Large intestine (tissue), 12 donors: ENCODE measurements at places on chromosomes 16 and 17. TPM values are rescaled to one million over a fixed set of nuclear protein-coding genes. Genes with fewer than 3 reads are reported as not detected.

GRCh38 chr17:13421581-13422130, 180.1 kb downstream of the HS3ST3A1 start:
- DNase-seq: no peak

- DNase-seq: no peak
These were observed 115.3 kb upstream of the SOX9 start for GRCh38 chr17:72005332-72006163.

DNA sequence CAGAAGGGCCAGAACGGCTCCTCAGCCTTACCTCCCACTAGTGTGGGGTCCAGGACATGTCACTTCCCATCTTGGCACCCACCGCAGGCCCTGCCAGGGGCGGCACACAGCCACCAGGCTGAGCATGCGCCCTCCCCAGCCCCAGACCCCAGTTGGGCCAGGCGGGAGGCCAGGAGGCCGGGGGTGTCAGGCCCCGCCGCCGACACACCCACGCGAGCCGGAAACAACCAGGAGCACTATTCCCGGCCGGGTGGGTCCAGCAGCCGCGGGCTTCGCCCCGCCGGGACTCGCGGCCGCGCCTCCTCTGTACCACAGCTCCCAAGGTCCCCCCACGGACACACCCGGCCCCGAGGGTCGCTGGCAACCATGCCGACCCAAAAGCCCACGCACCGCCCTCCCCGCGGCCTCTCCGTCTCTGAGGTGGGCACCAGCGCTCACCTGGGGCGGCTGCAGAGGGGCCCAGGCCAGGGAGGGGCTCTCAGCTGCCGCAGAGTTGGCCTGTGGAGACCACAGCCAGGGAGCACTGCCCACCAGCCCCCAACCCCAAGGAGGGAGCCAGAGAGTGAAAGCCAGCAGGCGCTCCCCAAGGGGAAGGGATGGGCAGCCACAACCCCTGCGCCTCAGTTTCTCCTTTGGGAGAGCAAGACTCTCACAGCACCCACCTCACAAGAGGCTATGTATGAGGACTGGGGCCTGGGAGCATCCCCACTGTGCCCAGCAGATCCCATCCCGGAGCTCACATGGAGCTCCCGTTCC, 18.0 kb downstream of the B9D1 start:
- peak; percentile 1 for DNase-seq

GRCh38 chr17:10116753-10117420, 81.5 kb downstream of the GAS7 start:
- peak; percentile 61 for DNase-seq

DNA sequence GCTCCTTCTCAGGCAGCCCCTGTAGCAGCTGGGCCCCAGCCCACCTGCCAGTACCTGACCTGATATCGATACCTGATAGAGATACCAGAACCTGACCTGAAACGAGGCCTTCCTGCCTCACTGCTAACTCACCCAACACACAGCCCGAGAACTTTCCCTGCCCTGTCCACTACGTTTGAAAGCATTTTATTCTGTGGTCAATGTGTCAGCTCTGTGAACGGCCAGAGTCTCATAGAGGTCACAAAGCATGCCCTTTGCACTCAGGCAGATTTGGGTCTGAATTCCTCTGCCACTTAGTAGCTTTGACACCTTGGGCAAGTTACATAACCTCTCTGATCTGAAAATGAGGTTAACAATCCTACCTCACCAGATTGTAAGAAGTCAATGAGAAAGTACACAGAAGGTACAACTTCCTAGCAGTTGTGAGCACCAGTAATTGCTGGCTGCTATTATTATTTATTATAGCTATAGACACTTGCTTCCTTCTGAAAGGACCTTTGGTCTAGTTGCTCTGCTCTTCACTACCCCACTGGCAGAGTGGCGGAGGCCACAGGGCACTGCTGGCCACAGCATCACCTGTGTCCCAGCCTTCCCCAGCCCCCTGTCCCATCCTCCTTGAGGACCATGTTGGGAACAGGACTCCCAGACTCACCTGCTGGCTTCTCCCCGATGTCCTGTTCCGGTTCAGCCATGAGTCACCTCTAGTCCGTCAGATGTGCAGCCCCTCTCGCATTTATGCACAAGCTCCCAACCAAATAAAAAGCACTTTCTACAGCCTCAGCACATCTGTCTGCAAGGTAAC, 895 bp downstream of the ANKRD40CL start:
- DNase-seq: peak; percentile 45

GRCh38 chr16:54595621-54596020, 309.0 kb upstream of the IRX3 start:
- no peak for DNase-seq

- DNase-seq: no peak
These were observed 26.0 kb downstream of the FCSK start for GRCh38 chr16:70480127-70481105.

DNA sequence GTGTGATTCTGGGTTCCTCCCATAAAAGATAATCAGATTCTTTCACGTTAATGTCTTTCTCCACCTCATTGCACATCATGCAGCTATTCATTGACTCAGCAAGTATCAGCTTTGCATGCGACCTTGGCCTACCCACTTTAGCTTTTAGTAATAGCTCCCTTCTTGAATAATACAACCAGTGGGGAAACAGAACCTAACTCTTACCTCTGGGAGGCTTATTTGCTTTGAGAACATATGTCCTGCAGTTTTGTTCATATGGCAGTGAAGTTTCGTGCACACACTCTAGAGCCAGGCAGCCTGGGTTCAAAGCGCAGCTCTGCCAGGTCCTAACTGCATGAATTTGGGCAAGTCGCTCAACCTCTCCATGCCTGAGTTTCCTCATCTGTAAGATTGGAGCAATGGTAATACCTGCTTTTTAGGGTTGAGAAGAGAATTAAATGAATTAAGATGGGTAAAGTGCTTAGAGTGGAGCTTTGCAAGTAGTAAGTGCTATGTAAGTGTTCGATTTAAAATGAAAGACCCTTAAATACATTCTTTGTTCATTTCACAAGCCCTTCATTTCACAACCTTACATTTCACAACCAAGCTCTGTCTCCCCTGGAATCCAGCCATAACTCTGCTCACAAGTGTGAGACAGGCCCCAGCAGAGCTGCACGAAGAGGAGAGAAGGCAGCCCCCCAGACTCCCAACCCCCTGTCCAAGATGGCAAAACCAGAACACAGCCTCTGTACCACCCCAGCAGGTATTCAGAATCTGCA, 29.3 kb downstream of the MAPT start:
- DNase-seq: no peak

Gene TAC4
- 0.39 TPM for polyA plus RNA-seq

Gene CPPED1
- 25.1 TPM for polyA plus RNA-seq

Gene SLC38A8
- 0.12 TPM for polyA plus RNA-seq

Gene RHBDF1
- polyA plus RNA-seq: 18.3 TPM
